Activated T-helper 1 cell treated with Interleukin-2 at 50 U/mL for 16 hours (primary cell): ENCODE measurements at places on chromosomes 11 and 22.
A peak's percentile ranks its signal among the peaks of the same experiment; 100 is the strongest.

DNA sequence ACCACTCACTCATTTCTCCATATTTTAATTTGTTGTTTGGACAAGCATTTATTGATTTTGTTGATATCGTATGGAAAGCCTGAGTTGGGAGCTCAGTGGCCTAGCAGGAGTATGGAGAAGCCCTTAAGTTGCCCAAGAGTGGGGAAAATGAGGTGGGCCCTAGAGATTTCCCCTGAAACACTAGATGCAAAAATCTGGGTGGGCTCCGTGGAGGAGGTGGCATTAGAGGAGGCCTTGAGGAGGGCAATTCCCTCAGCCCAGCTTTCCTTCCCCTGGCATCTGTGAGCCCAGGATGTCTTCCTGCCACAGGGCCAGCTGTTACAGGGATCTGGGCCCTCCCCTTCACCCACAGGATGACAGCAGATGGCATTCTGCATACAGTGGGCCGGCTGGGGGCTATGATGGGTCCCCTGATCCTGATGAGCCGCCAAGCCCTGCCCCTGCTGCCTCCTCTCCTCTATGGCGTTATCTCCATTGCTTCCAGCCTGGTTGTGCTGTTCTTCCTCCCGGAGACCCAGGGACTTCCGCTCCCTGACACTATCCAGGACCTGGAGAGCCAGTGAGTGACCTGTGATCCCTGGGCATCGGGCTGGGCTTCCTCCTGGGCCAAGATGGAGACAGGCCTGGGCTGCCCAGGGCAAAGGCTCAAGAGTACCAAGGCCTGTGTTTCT is 21.6 kb upstream of the SLC22A12 start:
- no peak for DNase-seq

DNA sequence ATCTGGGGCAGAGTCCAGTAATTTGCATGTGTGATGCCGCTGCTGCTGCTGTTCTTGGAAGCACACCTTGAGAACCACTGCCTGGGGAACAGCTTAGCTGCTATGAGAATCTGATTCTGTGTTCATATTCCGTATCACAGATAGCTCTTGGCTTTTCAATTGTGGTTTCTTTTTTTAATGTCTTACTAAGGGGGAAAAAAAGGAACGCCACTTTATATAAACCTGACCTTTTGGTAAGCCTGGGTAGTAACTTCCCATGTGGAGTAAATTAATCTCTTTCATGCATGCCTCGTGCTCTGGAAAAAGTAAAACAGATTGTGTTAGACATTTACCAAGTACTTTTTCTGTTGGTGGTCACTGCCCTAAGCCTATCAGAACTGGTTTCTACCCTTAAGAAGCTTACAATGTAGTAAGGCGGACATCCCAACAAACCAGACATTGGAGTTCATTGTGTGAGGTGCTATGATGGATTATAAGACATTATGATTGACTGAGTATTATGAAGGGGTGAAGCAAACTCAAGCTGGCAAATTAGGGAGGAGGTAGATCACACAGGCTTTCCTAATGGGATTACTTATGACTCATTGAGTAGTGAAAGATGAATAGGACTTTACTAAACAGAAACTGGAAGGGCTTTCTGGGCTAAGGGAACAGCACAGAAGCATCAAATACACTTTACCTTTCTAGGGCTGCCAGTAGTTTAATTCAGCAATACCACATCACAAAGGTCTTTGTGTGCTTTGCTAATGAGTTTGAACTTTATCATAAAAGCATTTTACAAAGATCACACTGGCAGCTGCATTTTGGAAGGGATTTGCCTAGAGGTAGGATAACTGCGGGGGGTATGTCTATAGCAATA is 64.7 kb downstream of the MAML2 start:
- no peak for DNase-seq

DNA sequence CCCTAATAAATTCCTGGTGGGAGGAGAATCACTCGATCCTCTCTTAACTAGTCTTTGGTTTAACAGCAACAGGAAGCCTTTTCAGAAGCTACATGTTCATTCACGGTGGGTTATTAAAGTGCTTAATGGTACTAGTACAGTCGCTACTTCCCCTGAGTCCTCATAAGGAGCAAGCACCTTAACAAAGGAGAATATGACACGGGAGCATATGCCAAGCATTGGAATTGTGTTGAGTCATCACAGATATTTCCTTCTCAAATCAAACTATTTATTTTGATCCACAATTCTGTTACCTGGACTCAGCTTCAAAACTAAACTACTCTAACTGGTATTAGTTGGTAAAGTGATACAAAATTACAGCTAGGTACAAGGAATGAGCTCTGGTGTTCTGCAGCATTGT is 177.5 kb upstream of the CTSC start:
- no peak for DNase-seq

DNA sequence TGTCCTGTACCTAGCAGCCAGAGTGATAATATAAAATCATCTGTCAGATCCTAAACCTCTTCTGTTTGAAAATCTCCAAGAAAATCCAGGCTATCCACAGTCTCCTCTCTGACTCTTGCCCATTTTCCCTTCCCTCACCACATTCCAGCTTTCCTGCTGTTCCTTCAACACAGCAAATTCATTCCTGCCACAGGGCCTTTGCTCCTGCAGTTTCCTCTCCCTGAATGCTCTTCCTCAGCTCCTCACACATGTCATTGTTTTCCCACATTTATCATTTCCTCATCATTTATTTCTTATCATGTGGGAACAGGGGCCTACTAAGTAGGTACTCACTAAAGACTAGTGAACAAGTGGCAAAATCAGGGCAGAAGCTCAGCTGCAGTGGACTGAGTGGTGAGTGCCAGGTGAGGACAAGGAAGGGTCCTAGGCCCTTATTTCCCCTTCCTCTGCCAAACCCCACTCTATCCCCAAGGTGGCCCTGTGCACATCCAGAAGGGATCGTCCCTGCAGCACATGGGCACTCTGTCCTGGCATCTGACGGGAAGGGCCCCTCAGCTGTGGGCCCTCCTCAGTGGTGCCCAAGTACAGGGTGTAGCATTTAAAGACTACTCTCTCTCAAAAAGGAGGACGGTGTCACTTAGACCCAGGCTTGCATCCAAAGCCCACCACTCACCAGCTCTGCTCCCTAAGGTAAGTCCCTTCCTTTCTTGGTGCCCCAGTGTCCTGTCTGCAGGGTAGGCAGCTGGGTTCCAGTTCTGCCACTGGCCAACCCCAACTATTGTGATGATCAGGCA is 2.0 kb downstream of the LRRC32 start:
- no peak for DNase-seq

DNA sequence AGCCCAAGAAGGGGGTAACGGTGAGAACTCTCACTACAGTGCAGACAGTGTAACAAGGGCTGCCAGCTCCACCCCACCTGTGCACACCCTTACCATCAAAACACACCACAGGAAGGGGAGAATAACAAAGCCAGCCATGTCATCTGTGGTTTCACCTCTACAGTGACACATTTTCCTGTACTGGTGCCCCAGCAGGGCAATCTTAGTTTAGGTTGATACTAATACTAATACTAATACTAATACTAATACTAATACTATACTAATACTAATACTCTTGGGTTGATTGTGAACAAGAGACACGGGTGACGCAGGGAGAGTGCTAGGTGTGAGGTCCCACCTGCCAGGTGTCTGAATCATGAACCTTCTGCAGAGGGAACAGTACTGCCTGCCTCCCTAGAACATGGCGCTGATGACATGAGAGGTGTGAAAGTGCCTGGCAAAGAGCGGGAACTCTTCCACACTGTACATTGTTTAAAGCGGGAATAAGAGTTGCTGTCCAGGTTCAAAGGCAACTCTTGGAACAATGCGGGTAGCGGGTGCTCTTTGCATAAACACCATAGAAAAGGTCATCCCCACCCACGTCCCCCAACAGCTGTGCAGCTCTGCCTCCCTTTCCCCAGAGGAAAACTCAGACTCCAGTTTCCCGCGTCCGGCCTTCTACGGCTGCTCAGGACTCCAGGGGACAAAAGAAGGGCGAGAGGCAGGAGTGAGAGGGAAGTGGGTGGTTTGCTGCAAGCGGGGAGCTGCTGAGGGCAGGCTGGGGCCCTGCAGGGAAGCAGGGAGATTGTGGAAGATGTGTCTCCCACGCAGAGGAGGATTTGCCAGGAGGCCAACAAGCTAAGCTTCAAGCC is 25.0 kb upstream of the TMPRSS4 start:
- DNase-seq, result peak; percentile 66

GRCh38 chr11:10742460-10743208 is 8.4 kb upstream of the CTR9 start:
- no peak for DNase-seq

- no peak for DNase-seq
Observed at GRCh38 chr11:83678831-83679584, 392.8 kb upstream of the CCDC90B start.

GRCh38 chr11:60899046-60899936 is 7.1 kb downstream of the PRPF19 start:
- no peak for DNase-seq

DNA sequence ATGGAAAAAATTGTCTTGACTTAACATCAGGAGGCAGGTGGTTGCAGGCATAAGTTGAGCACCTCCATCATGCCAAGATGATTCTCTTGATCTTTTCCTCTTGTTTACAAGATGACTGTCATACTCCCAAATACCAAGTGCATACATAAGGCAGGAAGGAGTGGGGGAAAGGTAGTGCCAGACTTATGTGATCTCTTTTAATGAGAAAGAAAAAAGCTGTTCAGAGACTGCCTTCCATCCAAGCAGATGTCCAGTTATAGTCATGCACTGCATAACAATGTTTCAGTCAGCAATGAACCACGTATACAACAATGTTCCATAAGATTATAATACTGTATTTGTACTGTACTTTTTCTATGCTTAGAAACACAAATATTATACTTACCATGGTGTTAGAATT is 135.7 kb downstream of the EHF start:
- no peak for DNase-seq

DNA sequence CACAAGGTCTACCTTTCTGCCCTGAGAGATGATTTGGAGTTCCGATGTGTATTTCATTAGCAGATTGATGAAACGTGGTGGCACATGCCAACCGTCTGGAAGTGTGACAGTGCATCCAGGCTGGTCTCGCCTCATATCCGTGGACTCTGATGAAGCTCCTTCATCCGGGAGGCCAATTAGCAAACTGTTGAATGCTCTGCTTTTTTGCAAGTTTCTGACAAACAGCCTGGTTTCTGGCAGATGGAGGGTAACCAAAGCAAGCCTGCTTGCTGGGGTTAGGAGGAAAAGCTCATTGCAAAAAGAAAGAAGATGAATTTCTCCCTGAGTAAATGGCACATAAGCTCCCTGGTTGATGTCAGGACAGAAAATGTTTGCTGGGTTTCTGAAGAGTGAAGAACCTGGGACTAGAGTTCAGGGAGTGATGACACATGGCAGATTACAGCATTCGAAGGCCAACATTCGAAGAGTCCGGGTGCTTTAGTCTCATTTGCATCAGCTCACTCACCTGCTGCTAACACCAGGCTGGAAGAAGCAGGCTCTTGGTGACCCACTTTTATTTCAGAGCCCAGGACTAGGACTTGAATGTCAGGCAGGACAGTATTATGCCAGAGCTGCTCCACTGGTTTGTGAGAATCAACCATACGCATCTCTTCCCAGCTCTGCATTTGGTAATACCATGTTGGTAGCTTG is 135.9 kb upstream of the TTC12 start:
- DNase-seq, result no peak

DNA sequence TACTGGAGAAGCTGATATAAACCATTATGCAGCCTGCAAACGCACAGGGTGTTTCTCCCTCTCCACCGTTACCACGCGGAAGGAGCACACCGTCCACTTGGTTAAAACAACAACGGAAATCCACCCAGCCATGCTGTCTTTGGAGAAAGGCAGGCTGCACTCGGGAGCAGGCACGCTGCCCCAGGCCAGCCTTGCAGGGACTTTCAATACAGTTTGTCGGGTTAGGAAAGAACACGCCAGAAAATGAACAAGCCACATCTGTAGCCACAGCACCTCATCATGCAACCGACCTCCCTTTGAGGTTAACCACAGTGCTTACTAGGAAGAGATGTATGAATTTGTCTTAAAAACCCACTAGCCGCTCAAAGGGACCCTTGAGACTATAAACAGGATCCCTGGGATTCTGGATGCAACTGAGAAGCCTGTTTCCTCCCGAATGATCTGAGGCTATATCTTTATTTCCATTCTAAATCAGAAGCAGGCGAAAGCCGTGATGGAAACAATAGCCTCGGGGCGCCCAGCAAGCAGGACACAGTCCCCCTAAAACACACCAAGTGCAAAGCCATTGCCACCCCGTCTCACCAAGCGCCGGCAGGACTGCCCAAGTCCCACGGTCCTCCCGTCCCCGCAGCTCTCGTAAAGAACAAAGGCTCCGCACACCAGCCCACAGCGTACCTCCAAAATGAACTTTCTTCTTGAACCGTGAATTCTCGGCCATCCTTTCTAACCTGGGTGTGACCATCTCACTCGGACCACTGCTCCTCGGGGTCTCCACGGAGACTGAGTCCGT is 318.9 kb downstream of the CTTN start:
- no peak for DNase-seq

DNA sequence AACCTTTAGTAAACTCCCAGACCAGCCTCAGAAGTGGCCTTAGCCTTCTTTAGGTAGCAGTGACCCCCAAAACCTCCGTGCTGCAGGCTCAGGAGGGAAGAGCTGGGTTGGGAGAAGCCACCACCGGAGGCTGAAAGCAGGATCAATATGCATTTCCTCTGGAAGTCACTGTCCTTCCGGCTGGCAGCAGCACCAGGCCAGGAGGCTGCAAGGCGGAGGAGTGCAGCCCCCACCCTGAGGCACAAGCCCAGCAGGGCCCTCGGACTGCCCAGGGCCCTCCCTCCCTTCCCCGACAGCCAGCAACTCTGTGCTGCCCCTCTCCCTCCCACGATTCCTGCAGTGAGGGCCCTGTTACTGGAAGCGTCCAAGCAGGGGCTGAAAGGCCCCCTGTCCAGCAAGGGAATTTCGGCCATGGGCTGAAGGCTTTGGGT is 3.2 kb upstream of the NRXN2 start:
- no peak for DNase-seq

DNA sequence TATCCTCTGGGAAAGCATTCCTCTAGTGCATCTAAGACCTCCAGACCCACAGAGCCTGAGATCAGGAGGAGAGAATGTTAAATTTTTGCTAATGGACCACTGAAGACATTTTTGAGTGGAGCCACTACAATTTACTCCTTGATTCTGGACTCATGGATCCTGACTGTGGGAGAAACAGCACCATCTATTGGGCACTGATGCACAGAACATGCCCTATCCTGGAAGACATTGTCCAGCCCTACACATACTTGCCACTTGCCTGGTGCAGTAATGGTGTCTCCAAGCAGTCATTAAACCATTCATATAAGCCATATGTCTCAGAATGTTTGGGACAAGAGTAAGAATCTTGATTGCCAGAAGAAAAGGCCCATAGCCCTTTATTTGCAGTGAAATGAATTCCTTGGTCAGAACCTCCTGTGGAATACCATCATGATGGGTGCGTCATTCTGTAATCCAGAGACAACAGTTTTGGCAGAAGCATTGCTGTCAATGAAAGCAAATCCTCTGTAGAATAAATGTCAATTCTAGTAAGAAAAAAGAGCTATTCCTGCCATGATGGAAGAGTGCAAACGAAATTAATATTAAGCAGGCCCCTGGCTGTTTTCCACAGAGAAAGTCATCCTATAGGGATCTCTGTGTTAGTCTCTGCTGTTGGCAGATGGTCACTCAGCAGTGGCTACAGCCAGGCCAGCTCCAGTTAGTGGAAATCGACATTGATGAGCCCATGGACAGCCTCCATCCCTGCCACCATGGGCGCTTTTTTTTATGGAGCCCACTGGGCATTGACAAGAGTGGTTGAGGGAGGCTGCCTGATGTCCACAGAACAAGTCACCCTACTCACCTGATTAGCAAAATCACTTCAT is 43.5 kb downstream of the GGTLC2 start:
- no peak for DNase-seq

- DNase-seq, result no peak
Observed at GRCh38 chr11:108009497-108010370, 1.0 kb downstream of the CUL5 start.

- no peak for DNase-seq
Observed at GRCh38 chr11:73265853-73266645, 6.1 kb upstream of the P2RY6 start.
